ENCODE measurements at places on chromosomes 7 and 10.

DNA sequence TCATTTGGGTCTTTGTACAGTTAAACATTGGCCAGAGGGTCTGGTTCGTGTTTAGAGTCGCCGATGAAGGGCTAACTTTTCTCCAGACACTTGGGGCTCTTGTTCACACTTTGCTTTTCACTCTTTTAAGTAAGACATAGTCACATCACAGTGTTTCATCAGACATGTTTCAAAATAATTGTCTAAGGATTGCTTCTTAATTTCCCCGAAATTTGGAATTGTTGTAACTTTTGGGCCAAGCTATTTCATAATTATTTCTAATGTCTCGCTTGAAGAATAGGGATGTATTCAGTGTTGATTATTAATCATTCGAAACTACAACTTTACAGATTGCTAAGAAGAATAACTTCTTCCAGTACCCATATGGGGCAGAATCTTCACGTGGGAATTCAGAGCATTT is 92.8 kb downstream of the TCF7L2 start:
- no peak for DNase-seq
- no peaks in the 10 kb centered on the region for H3K27me3 ChIP-seq
- H3K4me1 ChIP-seq = no peaks in the 10 kb centered on the region
- no peak overlapping the region for H3K27ac ChIP-seq

- H3K36me3 ChIP-seq = no peaks in the 10 kb centered on the region
- no peak overlapping the region for H3K4me3 ChIP-seq
These were observed 162.4 kb downstream of the NOC3L start for GRCh38 chr10:94200146-94200837.

DNA sequence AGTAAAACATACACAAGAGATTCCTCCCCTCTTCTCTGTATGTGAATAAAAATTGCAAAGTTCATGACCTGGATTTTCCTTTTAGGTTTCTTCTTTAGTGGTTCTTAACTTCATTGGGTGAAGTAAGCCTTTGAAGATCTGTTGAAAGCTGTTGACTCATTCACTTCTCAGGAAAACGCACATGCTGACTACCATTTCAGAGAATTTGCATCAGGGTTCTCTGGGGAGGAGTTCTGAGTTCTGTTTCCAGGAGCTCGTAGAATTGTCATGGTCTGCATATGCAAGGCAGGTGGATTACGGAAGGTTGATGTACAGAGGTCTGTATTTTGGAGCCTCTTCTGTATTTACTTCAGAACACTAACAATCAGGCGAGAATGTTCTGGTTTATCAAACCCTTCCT is 962 bp upstream of the SLC26A4 start:
- H3K4me3 ChIP-seq = no peak overlapping the region
- peaks cover 12% of the 10 kb centered on the region for H3K27me3 ChIP-seq
- peaks cover 20% of the 10 kb centered on the region for H3K4me1 ChIP-seq

DNA sequence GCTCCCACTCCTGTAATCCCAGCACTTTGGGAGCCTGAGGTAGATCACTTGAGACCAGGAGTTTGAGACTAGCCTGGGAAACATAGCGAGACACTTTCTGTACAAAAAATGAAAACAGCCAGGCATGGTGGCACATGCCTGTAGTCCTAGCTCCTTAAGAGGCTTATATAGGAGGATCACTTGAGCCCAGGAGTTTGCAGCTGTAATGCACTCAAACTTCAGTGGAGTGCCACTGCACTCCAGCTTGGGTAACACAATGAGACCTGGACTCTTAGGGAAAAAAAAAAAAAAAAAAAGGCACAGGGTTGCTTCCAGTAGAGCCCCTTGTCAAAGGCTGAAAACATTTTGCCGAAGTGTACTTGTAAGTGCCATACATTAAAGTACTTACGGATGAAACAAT is 195.3 kb downstream of the PHTF2 start:
- no peaks in the 10 kb centered on the region for H3K36me3 ChIP-seq
- no peaks in the 10 kb centered on the region for H3K4me1 ChIP-seq
- H3K4me3 ChIP-seq = no peak overlapping the region
- no peak overlapping the region for H3K27ac ChIP-seq

DNA sequence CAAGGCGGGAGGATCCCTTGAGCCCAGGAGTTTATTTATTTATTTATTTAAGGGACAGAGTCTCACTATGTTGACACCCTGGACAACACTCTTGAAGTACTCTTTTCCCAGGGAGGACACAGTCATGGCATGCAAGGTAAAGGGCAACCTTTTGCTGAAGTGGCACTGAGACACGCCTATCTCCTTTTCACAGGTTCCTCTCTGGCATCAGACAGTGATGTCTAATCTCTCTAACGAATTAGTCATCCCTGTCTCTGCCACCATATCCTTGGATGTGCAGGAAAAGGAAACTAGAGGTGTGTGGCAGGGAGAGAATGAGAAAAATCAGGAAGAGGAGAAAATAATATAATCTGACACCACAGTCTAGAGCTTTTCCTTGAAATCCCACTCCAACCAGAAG is 19.5 kb downstream of the CPVL start:
- no peaks in the 10 kb centered on the region for H3K4me1 ChIP-seq
- no peak for DNase-seq
- H3K27ac ChIP-seq = no peak overlapping the region

GRCh38 chr10:25481467-25481866 is 306.7 kb downstream of the GPR158 start:
- H3K4me3 ChIP-seq = no peak overlapping the region
- H3K27me3 ChIP-seq = no peaks in the 10 kb centered on the region
- H3K27ac ChIP-seq = no peak overlapping the region
- no peak for DNase-seq

DNA sequence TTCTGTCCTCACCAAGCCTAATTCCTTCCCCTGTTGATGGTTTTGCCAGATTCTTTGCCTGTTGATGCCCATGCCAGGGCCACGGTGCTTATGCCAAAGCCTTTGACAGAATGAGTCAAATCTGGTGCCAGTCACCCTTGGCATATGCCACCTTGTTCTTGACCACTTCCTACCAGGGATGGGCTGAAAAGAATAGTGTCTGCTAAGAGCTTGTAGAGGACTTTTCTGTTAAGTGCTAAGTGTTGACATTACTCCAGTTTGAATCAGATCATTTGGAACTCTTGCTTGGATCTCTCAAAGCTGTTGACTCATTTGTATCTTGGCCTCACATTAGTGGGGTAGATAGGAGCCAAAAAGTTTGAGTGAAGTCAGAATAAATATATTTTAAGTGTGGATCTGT is 661.2 kb downstream of the AUTS2 start:
- no peak overlapping the region for H3K27ac ChIP-seq
- H3K36me3 ChIP-seq = no peaks in the 10 kb centered on the region
- H3K4me1 ChIP-seq = no peaks in the 10 kb centered on the region
- H3K27me3 ChIP-seq = no peaks in the 10 kb centered on the region

- H3K4me1 ChIP-seq = no peaks in the 10 kb centered on the region
- H3K27me3 ChIP-seq = no peaks in the 10 kb centered on the region
- no peak for DNase-seq
- H3K4me3 ChIP-seq = no peak overlapping the region
- H3K36me3 ChIP-seq = no peaks in the 10 kb centered on the region
- H3K27ac ChIP-seq = no peak overlapping the region
These were observed 5.4 kb upstream of the FAM170B start for GRCh38 chr10:49139028-49139845.

GRCh38 chr10:107701943-107702342 is 537.4 kb upstream of the SORCS1 start:
- no peak overlapping the region for H3K4me3 ChIP-seq
- H3K4me1 ChIP-seq = no peaks in the 10 kb centered on the region
- H3K27ac ChIP-seq = no peak overlapping the region
- H3K27me3 ChIP-seq = no peaks in the 10 kb centered on the region
- no peak for DNase-seq

Measured in effector memory CD4-positive, alpha-beta T cell (primary cell).